ENCODE measurements at places on chromosomes 4 and X.

DNA sequence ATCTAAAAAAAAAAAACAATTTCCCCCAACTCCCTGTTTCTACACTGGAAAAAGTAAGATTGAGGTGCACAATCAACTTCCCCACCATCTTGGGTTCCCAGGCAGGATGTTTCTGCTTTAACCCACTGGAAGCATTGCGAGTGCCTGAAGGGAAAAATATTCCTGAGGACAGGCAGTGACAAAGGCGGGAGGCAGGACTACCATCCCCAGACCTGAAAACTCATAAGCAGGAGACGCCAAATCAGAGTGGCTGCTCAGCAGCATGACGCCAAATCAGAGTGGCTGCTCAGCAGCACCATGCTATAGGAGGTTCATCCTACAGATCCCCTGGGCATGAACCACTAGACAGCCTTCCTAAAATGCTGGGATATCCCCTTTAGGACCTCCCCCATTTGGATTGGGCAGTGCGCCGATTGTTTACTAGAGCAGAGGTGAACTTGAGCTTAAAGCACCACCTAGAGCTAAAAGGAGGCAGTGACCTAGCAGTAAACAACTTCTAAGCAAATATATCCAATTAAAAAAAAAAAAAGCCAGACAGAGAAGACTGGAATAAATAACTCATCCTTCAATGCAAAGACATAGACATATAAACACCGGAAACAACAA is 35.0 kb upstream of the GK start:
- no peak for DNase-seq

GRCh38 chrX:122850326-122850725 is 333.8 kb upstream of the GRIA3 start:
- DNase-seq = no peak

DNA sequence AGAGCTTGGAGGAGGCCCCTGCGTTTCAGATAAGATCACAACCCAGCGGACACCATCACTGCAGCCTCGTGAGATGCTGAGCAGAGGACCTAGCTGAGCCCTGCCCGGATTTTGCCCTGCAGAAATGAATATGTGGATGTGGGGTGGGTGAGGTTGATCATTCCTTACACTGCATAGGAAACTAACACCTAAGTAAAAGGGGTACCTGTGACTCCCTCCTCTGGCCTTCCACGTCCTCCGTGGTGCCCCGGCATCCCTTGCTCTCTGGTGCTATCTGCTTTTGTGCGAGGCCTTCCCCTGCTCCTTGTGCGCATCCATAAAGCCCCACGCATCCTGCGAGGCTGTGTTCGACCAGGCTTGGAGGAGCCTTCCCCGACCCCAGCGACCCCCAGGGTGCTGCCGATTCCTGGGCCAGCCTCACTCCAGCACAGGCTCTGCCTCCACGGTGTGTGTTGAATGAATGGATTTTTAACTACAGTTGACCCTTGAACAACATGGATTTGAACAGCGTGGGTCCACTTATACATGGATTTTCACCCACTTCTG is 25.6 kb upstream of the GPR78 start:
- DNase-seq = no peak

GRCh38 chr4:74632634-74633033 is 161.7 kb downstream of the BTC start:
- DNase-seq = no peak

DNA sequence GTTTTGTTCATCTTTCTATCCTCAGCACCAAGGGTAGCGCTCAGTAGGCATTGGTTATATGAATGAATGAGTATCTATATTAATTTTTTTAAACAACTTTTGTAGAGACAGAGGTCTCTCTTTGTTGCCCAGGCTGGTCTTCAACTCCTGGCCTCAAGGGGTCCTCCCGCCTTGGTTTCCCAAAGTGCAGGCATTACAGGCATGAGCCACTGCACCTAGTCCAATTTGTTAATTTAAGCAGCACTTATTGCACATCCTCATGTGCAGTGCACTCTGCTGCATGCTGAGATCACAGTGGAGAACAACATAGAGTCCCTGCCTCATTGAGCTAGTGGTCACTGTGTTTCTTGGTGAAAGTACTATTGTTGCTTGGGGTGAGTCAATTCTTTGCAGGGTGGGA is 94.4 kb downstream of the NHSL2 start:
- no peak for DNase-seq

DNA sequence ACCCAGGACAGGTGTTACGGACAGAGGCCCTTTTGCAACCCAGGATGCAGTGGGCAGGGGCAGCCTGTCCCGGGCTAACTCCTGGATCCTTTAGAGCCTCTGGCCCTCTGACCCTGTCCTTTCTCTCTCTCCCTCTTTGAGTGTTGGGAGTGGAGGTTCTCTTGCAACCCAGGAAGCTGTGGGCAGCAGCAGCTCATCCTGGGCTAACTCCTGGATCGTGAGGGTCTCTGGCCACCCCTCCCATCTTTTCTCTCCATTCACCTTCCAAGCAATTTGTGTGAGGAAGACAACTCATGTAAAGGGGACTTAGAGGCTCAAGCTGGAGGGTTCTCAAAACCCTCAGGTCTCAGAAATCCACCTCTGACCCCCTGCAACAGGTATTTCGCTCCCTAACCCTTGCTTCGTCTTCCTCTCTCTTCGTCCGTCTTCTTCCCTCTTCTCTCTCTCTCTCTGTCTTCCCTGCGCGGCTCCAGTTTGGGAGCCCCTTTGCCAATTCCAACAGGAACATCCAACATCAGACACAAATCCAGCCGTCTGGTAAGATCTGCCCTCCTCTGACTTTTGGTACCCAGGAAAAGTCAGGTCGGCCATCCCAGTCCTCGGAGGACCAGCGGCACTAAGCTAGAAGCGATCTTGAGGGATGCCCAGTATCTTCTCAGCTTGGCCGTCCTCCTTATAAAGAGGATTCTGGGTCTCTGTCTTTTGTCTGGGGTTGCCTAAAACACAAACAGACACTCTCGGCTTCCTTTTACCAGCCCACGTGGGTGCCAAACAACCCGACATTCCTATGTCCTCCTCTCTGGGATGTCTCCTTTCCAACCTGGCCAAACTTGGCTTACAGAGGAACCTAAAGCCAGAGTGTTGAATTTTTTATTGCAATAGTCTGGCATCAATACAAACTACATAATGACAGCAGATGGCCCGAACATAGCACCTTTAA is 7.9 kb downstream of the ASMTL start:
- DNase-seq = peak; percentile 8

DNA sequence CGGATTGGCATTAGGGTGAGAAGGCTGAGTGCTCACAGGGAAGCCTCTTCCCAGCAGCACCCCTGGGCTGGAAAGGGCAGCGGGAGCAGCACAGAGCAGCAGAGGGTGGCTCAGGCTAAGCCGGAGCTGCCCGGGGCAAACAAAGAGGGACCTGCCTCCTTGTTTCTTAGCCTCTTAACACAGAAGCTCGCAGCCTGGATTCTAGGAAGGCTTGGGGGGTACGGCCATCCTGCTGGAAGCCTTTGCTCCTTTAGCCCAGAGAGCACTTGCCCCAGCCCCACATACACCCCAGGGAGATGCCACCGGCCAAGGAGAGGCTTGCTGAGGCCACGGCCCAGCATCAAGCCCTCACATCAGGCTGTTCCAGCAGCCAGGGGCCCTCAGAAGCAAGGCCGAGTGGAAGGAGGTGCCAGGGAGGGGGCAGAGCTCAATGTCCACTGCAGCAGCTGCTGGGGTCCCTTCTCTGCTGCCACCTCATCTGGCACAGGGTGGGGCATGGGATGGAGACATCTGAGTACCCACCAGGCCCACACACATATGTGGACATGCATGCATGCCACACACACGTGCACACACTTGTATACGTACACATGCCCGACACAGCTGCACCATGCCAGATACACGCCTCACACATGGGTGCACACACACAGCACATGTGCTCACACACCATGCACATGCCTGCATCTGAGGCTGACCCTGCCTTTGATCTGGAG is 20.3 kb upstream of the SPON2 start:
- peak; percentile 57 for DNase-seq

DNA sequence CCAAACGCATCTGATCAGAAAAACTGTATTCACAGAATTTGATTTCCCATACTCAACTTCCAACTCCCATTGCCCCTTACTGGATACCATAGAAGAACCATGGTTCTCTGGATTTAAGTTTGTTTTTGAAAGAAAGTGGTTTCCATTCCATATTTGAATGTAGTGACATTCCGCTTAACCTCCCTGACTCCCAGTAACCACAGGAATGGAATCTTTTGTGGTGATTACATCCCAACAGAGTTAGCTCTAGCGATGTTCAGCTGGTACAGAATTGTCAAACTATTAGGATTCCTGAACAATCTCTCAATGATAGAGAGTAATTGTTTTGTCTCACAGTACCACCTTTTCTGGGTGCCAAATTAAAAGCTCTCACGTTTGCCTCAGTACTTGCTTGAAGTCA is 1.7 kb downstream of the NUDT10 start:
- no peak for DNase-seq

DNA sequence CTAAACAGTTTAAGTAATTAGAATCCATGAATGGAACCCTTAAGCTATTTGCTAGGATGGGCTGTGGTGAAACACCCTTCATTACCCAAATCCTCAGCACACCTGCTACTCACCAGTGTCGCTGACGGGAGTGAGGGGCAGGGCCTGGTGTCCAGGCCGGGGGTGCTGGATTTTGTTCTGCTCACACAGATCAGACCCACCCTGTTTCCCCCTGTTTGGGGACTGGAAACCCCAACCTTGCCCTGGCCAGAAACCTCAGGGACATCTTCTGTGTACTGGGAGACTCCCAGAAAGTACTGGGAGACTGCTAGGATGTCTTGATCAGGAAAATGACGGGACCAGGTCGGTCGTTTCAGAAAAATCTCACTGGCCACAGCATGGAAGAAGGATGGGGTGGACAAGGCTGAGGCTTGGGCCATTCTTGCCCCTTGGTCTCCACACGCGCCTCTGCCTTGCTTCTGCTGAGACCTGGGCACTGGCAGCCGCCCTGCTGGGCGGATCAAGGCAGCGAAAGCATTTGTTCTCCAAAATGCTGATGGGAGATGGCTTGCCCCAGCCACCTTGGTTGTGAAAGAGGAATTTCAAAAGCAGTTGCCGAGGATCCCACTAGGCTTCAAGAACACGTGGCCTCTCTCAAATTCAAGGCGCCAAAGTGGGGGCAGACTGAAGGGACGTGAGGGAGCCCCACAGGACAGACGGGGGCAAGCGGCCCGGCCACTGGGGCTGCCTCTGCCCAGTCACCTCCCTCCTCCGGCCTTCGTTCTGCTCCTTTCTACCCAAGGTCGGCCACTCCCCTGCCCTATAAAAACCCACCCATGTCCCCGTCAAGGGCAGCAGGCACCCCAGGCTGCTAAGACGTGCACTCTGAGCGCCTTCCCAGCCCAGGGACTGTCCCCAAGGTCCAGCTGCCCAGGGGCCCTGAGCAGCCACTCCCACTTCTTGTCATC is 23.5 kb upstream of the PDE6B start:
- peak; percentile 24 for DNase-seq

GRCh38 chr4:6658597-6659075 is 18.2 kb downstream of the MRFAP1 start:
- peak; percentile 86 for DNase-seq

- DNase-seq = no peak
These were observed 225.0 kb downstream of the GRIA3 start for GRCh38 chrX:123408821-123409737.

DNA sequence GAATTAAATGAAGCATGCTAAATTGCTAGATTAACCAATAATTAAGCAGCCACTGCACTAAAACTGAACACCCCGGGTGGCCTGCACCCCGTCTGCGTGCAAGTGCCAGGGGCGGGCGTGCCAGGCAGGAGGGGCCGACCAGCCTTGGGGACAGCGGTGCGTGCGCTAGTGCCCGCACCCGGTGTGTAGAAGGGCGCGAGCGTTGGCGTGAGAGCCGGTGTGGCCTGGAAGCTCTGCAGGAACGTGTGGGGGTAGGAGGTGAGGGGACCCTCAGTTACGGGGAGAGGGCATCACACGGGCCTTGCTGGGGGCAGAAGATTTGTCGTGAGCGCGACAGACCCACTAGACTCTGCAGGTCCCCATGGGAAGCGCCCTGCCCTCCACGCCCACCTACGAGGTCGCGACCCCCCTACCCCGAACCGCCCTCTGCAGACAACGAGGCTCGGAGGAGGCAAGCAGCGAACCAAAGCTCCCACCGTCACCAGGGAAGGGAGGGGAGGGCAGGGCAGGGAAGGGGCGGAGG is 105.8 kb downstream of the FAM53A start:
- DNase-seq = no peak

- no peak for DNase-seq
These were observed 323.3 kb downstream of the DCTD start for GRCh38 chr4:182593864-182594263.

All from activated effector memory CD4-positive, alpha-beta T cell treated with anti-CD3 and anti-CD28 coated beads, Interleukin-2, amount 50 U/mL, for 16 hours (primary cell).